ENCODE measurements at places on chromosomes 12 and 14. TPM values are rescaled to one million over a fixed set of nuclear protein-coding genes. Genes with fewer than 3 reads are reported as not detected.
A peak's percentile ranks its signal among the peaks of the same experiment; 100 is the strongest.

Gene FGF6
- total RNA-seq = not detected

Gene GPR162
- 9.3 TPM for total RNA-seq

Gene TMTC1
- 20.7 TPM for total RNA-seq

Gene GRIP1
- total RNA-seq = 3.9 TPM

Gene CLEC4C
- total RNA-seq = not detected

Gene NGB
- total RNA-seq = not detected

Gene KLRG1
- 1.3 TPM for total RNA-seq

Gene RNU4-1
- total RNA-seq = under 0.01 TPM

Gene TMEM117
- 5.4 TPM for total RNA-seq

Gene SMCO2
- not detected for total RNA-seq

Gene FBXW8
- 16.6 TPM for total RNA-seq

- no peak for DNase-seq
These were observed 213.2 kb upstream of the PRICKLE1 start for GRCh38 chr12:42802785-42803189.

DNA sequence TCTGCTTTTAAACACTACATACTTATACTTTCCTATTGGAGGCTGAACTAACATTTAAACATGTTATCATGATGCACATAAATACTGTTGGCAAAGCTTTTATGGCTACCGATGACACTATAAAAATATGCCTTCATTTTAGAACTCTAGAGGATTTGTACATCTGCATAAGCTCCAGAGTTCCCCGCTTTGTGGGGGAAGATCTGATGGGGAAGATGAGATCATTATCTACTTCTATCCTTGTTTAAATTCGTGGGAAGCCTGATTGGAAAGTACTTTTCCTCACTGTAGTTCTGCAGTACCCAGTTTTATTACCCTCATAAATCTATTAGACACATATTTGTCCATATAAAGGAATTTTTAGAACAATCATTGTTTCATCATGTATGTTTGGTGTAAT lies 299.6 kb upstream of the ATP2B1 start:
- no peak for DNase-seq

DNA sequence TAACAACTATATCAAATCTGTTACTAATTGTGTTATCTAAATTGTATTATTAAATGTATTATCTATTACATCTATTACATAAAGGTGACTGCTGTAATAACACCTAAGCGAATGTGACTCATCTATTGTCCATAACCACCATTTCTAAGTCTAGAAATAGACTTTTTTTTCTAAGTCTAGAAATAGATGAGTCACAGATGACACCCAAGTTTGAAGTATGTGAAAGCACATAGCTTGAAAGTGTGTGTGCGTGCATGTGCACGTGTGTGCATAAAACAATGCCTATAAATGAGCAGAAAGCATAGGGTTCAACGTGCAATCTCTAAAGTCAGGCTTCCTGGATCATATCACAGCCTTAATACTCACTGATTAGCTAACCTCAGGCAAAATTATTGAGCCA lies 451.3 kb upstream of the USP15 start:
- no peak for DNase-seq

GRCh38 chr12:111222523-111222922 lies 146.4 kb downstream of the PHETA1 start:
- no peak for DNase-seq

- no peak for DNase-seq
These were observed 73.4 kb downstream of the SLC38A4 start for GRCh38 chr12:46752396-46752795.

- DNase-seq = no peak
These were observed 5.5 kb downstream of the ASIC1 start for GRCh38 chr12:50062728-50063460.

DNA sequence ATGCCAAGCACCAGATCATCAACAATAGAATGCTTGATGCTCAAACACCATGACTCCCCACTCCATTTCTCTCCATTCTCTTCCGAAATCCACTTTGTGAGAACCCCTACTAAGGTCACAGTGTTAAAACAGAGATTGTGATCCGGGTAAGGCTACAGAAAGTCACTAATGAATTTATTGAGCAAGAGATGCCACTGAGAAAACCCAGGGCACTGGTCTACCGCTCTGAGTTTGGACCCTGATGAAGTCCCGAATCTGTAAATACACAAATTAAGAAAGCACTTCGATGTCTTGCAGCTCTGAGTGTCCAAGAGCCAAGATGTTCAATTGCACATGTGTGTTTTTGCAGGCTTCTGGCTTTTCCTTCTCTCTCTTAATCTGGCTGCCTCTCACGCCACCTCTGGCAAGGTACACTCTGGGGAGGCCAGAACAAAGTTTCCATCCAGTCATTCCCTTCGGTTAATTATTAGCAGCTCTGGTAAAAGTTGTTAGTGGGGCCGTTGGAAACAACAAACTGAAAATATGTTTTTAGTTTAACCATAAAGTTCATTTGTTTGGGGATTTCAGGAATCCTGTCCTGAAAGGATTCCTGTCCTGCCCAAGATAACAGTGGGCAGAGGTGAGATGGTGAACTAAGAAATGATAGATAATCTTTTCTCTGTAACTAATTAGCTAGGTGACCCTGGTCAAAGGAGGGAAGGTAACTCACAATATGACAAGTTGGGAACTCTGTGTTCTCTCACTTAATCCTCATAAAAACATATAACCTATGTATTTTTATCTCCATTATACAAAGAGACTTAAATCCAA lies 75.4 kb downstream of the BTG1 start:
- no peak for DNase-seq

DNA sequence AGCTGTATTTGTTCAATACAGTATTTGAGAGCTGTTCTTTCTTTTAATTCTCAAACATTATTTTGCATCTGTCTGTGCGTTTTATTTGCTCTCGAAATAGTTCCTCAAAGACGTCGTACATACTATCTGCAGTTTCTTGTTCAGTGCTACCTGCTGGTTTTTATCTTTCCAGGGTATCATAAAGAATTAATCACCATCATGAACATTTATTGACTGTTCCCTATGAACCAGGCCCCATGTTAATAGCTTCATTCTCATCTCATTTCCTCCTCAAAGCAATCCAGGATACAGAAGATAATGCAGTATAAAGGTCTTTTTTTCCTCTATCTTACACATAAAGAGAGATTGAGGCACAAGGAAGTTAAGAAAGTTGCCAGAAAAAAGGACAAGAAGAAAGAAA lies 211.8 kb downstream of the DACT1 start:
- no peak for DNase-seq

GRCh38 chr14:22174412-22175277 lies 414.4 kb downstream of the DAD1 start:
- no peak for DNase-seq

DNA sequence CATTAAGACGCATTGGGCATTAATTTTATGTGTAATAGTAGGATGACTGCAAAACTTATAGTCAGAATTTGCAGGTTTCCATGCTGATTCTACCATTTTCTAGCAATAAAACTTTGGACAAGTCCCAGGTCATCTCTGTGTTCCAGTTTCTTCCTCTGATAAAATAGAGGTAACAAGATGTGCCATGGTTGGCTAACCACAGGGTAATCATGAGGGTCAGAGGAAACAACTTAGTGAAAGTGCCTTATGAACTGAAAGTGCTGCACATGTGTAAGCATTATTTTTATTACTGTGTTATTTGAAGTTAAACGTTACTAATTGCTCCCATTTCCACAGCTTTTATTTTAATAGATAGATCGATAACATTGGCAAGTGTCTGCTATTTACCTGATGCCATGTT lies 21.1 kb downstream of the SMCO2 start:
- no peak for DNase-seq

DNA sequence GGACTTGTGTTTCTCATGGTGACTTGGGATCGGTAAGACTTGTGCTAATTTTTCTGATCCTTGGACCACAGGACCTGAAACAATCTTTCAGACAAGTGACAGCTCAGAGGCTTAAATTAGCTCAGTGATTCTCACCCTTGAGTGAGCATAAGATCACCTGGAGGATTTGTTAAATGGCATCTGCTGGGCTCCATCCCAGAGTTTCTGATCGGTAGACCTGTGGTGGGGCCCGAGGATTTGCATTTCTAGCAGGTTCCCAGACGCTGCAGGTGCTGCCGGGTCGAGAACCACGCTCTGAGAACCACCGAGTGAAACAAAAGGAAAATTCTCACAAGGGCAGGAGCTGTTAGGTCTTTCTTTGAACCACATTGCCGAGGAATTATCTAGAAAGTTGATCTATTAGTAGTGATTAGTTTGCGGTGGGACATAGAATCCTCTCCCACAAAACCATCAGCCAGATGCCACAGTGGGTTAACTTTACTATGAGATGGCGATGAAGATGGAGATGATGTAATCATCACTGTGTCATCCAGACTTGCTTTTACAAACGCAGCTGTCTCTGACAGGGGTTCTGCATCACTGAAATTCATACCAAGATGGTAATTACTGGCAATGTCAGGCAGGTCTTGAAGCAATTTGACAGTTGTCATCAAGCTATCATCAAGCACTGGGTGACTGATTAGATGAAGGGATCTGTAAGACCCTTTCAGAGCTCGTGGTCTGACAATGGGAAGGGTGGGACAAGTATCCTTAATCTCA lies 184.0 kb downstream of the AACS start:
- no peak for DNase-seq

- DNase-seq = no peak
These were observed 2.2 kb downstream of the SSTR1 start for GRCh38 chr14:38209572-38210557.

GRCh38 chr14:24376448-24377070 lies 8.6 kb downstream of the NFATC4 start:
- no peak for DNase-seq

DNA sequence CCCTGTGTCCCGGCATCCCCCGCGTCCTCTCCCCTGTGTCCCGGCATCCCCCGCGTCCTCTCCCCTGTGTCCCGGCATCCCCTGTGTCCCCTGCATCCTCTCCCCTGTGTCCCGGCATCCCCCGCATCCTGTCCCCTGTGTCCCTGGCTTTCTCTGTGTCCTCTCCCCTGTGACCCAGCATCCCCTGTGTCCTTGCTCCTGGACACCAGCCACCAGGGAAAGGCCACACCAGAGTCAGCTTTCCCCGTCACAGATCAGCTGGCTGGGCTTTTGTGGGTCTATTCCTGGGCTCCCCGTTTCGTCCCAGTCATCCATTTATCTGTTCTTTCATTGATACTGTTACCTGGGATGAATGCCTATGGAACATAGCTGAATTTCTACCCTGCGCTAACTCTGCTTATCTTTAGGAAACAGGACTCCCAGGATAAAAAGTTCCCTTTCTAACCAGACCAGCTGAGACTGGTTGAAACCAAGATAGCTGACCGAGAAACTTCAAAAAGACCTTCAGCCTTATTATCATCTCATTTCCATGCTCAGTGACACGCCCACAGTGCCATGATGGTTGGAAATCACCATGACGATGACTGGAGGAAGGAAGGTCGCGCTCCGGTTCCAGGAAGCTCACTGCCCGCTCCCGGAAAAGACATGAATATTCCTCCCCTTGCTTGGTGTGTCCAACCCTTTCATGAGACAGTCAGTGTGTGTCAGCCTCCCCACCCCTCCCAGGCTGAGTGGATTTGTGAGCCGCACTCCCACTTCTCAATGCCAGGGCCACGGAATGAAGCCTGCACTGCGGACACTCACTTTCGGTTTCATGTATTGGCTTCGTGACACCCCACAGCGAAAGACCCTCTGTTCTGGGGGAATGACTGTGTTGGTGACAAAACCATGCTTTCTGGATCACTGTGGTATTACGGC lies 276.4 kb upstream of the SFSWAP start:
- DNase-seq = no peak

GRCh38 chr14:52188381-52188780 lies 79.1 kb upstream of the PTGDR start:
- DNase-seq = no peak

- DNase-seq = no peak
These were observed 1005.9 kb upstream of the ATXN7L3B start for GRCh38 chr12:73531752-73532151.

- DNase-seq = no peak
These were observed 14.4 kb downstream of the TIMELESS start for GRCh38 chr12:56434828-56435227.

DNA sequence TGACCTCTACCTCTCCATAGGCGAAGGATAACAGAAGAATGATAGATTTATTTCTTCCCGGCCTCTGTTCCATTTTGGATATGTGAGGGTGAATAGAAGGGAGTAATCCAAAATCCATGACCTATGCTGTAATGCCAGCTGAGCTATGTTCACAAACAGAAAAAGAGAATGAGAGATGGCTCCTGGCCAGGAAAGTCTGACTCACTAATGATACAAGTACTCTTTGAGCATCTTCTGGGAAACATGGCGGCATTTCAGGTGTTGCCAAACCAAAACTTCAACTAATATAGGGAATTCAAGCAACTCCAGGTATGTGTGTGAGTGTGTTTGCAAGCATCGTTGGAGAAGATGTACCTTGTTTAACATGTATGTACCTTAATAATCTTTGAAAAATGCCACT lies 55.1 kb downstream of the MED13L start:
- peak; percentile 90 for DNase-seq

GRCh38 chr12:14408208-14408607 lies 42.7 kb downstream of the ATF7IP start:
- no peak for DNase-seq

DNA sequence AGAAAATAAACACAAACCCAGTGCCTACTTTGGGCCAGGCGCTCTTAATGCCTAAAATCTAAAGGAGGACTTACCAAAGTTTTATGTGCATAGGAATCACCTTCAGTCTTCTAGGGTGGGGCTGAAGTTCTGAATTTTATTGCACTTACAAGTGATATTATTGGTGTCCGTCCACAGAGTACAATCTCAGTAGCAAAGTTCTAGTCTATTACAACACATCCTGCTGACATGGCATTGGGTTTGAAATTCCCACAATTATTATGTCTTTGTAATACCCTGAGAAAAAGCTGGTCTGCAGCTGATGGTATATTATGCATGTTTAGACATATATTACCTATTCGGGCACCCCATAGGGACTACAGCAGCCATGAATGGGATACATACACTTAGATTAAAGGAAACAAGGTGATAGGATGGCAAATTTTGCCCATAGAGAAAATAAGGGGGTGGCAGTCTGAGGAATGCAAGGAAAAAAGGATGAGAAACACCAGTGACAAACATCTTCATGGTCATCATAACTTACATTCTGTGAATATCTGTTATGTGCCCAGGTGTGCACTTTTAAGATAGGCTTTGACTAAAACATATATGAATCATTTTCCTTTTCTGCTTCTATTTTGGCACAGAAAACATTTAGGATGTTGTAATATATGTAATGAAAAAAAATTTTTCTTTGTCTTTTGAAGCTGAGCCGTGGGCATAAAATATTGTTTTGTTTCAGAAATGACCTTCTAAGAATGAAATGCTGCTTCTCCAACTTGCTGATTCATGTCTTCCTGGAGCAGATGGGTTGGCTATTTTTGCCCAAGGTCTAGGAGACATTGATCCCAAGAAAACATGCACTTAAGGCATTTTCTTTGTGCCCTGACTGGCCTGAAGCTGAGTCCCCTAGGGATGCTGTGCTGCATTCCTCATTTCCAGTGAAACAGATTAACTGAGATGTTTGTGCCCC lies 27.2 kb upstream of the ALG10 start:
- DNase-seq = no peak

Measured in ovary (tissue), 10 donors.